ENCODE measurements at places on chromosomes 7 and 10.

DNA sequence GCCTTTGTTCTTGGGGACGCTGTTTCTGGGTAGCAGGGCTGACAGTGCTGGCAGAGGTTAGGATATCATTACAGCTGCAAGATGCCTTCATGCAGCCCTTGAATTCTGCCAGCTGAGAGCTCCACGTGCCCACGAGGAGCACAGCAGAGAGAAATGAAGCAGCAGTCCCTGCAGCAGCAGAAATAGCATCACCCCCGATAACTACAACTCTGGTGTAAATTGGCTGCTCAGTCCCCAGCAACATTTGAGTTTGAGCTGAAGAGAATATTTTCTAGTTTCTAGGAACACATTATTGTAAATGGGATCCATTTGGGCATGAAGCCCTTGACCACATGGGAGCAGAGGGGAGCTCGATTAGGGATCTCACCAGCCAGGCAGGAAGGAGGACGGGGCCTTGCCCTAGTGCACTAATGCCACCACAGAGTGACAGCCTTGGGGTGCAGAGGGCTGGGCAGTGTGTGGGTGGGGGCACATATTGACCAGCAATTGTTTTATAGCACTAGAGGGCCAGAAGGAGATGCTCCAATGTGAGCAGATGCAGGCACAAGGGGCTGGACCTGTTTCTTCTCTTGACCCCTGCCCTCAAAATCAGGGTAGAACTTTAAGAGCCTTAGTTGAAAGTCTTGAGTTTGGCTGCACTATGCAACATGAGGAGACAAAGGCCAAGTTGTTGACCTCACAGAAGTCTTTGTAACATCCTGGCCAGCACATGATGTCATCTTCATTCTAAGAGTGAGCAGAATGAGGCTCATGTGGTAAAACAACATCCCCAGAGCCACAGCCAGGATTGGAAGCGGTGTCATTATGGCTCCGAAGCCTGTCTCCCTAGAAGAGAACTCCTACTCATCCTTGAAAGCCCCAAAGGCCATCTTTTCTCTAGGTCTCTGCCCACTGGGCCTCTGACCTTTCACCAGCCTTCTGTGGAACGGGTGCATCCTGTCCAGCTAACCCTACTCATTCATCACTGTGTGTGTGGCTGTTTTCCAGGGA lies 52.6 kb downstream of the ADCY1 start:
- no peak for DNase-seq

- no peak for DNase-seq
These were observed 217.8 kb downstream of the DNAJB6 start for GRCh38 chr7:157554393-157555238.

DNA sequence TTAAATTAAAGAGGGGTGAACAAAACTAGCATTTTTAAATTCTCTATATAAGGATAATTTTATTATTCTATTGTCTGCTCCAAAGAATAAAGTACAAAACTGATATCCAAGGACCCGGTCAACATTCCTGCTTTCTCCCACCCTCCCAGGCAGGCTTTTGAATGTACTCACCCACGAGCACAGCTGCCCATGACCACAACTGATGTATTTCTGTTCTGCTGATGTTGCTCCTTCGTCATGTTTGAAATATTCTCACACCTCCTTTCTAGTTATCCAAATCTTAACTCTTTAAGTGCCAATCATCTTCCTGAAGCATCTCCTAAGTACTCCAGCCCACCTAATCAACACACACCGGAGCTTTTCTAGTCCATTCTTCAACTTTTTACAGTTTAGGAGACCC lies 46.7 kb downstream of the CALD1 start:
- no peak for DNase-seq

GRCh38 chr7:75572396-75572795 lies 80.3 kb downstream of the SPDYE5 start:
- no peak for DNase-seq

DNA sequence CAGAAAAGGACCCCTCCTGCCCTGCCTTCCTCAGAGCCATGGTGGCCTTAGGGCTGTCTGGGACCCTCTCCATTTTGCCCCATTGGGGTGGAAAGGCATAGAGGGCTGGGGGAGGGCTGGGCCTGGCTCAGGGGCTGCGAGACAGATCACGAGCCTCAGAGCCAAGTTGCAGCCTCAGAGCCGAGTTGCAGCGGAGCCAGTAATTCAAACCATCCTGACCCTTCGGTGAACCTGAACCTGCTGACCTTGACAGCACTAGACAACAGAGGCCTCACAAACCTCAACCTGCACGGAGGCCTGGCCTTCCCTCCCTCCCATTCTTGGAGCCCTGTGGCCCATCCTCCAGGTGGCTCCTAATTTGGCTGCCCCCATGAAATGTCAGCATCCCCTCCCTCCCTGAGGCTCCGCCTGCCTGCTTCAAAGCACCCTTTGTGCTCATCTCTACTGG lies 45.4 kb downstream of the PAX2 start:
- DNase-seq, result no peak

GRCh38 chr7:7002418-7003062 lies 176.5 kb upstream of the CCZ1B start:
- DNase-seq, result no peak

Measured in hematopoietic multipotent progenitor cell treated with erythropoietin and hydrocortisone succinate and interleukin-3 and kit ligand, for 8 days (in vitro differentiated cells).